ENCODE measurements at places on chromosomes 6 and 20.

- no peak for DNase-seq
Measured at GRCh38 chr20:57400821-57401564, 9.8 kb downstream of the RBM38 start.

- DNase-seq: no peak
Measured at GRCh38 chr20:58593880-58594638, 57.0 kb upstream of the STX16 start.

DNA sequence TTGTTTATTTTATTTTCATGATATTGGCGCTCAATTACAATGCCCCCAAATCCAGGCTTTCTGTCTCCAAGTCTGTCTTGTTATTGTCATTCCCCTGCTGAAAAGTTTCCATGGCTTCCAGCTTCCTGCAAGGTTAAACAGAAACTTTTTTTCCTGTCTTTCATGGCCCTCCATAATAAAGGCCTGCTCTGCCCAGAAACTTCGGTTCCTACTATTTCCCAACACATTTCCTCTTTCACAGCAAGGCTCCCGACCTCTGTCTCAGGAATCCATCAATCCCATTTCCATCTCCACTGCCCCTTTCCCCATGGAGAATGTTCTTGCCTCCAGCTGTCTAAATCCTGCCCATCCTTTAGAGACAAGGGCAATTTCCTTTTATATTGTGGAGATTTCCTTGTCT lies 365.2 kb upstream of the JARID2 start:
- no peak for DNase-seq

- no peak for DNase-seq
Measured at GRCh38 chr6:112241820-112242429, 12.4 kb downstream of the LAMA4 start.

- DNase-seq: peak; percentile 91
Measured at GRCh38 chr20:38043512-38044300, 10.2 kb downstream of the RPRD1B start.

DNA sequence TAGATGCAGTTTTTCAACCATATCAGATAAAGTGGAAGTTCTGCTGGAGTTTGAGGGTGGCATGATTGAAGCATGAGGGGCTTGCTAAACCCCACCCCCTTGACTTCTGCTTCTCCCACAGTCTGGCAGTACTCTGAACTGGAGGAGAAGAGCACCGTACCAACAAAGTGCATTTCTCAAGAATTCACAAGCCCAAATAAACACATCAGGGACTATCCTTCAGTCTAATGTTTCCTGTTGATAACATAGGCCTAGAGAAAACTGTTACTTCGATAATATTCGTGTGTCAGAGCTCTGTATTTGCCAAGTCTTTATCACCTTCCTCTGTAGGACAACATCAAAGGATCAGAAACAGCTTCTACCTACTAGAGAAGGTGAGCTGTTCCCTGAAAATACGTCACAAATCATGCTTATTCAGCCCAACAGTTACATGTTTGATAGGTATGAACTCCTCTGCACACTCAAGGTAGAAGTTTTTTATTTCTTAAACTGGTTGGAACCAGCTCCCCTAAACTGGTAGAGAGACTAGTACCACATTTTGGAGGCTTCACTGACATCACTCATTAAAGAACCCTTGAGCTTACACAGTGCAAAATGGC lies 153.2 kb upstream of the PRND start:
- DNase-seq: no peak

DNA sequence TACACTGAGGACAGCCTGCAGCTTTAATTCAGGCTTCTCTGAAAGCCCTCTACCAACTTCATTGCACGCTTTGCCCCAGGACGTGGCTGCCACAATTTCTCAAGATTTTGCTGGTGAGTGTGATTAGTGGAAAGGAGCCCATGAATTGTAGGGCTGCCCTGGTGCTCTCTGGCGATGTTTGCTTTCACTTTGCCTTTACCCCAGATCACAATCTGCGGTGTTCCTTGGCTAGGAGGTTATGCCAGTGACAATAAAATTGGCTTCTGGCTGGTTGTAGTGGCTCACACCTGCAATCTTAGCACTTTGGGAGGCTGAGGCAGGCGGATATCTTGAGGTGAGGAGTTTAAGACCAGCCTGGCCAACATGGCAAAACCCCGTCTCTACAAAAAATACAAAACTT lies 139.3 kb downstream of the FOXC1 start:
- no peak for DNase-seq

DNA sequence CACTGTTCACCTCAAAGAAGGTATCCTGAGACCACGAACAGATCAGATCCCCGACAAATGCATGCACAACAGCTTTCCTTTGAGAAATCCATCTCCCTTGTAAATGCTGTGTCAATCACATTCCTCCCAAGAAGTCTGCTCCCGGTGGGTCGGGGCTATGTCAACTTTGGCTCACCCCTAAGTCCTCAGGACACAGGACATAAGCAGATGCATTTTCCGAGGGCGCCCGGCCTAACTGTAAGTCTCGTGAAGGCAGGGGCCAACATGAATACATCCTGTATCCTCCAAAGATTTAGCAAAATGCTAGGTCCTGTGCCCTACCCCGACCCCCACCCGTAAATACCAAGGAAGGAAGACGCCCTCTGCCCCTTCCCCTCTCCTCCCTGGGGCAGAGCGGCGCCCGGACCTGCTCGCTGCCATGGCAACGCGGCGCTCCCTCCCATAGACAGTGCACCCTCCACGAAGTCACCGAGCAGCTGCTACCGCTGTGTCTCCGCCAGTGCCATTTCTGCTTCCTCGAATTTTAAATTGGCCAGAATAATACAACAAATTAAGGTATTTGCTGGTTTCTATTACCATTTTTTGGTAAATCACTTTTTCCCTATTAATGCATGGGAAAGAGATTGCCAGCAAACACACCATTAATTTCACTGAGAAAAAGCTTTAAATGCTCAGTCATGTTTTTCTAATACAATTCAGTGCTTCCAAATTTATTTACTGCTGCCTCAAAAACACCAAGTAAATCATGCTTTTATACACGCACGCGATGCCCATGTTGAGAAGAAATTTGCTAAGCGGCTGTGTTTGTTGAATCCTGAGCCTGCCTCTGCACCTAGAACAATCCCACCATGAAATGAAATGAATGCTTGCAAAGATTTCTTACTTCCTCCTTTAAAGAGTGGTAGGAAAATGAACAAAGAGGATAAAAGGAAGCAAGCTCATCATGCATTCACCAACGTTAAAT lies 100.6 kb downstream of the PCSK2 start:
- no peak for DNase-seq

DNA sequence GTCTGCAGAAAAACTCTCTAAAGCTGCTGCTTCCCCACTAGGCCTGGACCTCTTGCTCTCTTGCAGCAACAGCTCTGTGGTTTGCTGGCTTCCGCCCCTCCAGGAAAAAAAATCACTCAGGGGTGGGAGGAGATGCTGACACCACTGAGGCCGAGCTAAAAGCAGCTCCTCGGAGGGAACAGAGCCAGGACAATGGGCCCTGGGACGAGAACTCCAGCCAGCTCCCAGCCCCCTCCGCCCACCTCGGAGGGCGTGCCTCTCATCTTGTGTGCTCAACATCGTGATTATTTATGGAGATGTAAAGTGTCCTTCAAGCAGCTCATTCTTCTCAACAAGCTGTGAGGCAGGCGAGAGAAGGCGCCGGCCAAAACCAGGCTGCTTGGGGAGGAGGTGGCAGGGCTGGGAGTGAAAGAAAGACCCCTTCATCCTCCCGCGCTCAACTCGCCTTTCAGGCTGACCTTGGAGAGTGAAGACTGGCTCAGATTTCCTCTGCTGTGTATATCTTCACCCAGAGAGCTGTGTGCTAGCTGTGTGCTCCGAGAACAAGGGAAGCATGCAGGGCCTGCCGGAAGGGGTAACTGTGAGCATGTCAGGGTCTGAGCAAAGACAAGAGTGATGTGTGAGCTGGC lies 53.5 kb upstream of the LRFN2 start:
- no peak for DNase-seq

DNA sequence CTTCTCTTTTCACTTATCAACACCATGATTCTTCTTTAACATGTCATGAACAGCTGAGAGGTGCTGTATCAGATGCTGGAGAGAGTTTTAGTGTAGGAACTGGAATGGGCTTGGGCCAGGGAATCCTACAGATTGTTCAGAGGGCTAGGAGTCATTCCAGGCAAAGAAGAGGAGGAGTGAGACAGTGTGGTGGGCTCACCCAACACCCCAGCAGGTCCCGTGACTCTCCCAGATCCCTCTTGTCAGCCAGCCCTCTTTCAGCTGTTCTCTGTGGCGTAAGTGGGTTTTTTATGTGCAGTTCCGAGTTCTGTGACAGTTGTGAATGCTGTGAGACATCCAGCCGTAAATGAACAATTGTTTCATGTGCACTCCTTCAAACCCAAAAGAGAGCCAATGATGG lies 31.4 kb upstream of the CEP162 start:
- DNase-seq: no peak

- no peak for DNase-seq
Measured at GRCh38 chr6:2229039-2229438, 16.4 kb downstream of the GMDS start.
